ENCODE measurements at places on chromosomes 5 and 9. TPM values are rescaled to one million over a fixed set of nuclear protein-coding genes. Genes with fewer than 3 reads are reported as not detected.

The TMEM215 gene
- not detected for polyA plus RNA-seq

DNA sequence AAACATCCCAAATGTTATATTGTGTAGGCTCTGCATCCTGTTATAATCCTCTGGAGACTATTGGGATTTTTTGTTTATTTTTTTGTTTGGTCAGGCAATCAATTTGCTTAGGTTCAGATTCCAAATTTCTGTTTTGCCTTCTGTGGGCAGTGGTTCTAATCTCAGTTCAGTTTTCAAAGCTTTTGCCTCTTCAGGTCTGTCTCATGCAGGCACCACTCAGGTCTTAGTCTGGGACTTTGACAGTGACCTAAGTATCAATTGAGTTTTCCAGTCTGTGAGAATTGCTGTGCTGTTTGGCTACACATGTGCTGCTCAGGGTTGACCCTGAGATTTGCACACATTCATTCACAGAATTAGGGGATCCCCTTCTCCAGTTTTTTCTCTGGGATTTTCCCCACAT, 14.1 kb downstream of the SNX2 start:
- peaks cover 4% of the 10 kb centered on the region for H3K4me1 ChIP-seq
- H3K27ac ChIP-seq = no peak overlapping the region
- H3K4me3 ChIP-seq = no peak overlapping the region
- H3K36me3 ChIP-seq = peaks cover 16% of the 10 kb centered on the region
- no peaks in the 10 kb centered on the region for H3K27me3 ChIP-seq

DNA sequence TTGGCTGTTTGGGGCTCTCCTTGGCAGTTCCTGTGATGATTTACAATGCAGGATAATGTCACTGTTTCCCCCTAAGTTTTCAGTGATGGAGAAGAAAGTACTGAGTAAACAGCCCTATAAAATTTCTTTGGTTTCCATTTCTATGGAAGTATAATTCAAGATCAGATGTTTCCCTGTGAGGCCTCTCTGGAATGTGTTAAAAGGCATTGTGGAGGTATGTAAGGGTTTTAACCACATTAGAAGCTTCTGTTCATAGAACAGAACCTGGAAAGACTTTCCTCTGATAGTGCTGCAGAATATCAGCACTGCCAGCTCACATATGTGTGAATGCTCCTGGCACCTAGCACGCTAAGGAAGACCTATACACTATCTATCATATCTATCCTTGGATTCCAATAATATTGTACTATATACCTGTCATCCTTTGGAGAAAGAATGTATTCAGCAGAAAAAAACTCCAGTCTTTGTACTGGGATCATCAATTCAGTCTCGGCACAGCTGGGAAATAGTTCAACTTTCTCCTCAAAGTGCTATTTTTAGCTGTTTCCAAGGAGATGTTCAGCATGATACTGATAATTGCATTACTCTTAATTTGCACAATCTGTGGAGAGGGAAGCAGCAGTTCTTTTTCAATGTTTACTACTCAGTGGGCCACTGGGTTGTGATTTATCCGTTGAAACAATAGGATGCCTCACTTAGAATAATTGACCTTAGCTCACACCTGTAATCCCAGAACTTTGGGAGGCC, 21.9 kb downstream of the TTC1 start:
- no peak overlapping the region for H3K27ac ChIP-seq
- DNase-seq = no peak

DNA sequence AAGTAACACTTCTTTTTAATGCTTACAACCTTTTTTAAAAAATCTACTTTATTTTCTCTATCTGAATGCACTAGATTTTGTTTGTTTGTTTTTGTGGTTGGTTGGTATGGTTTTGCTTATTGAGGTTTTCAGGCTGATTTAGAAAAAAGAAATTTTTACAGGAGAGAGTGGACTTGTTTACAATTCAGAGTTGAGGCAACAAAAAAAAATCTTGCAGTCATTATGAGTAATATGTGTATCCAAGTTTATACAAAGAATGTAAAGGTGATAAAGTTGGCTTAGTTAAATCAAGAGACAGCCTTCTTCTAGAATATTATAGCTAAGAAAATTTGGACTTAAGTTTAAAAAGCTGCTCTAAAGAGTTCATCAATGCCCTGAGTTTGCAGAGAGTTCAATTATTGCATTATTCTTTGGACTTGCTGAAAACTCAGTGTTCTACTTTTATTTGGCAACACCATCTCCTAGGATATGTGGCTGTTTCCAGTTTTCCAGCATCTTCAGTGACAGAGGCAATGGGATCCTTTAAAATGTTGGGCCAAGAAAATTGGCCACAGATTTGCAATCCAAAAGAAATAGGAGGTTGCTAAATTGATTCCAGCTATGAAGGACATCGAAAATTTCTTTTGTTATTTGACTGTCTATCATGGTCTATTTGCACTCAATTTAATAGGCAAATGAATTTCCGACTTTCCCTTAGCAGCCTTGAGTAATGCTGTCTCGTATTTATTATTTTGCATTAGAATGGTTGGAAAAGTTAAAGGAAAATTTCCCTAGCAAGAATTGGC, 10.7 kb downstream of the STK32A start:
- H3K27ac ChIP-seq = no peak overlapping the region
- H3K4me1 ChIP-seq = no peaks in the 10 kb centered on the region
- H3K27me3 ChIP-seq = no peaks in the 10 kb centered on the region
- H3K36me3 ChIP-seq = no peaks in the 10 kb centered on the region

DNA sequence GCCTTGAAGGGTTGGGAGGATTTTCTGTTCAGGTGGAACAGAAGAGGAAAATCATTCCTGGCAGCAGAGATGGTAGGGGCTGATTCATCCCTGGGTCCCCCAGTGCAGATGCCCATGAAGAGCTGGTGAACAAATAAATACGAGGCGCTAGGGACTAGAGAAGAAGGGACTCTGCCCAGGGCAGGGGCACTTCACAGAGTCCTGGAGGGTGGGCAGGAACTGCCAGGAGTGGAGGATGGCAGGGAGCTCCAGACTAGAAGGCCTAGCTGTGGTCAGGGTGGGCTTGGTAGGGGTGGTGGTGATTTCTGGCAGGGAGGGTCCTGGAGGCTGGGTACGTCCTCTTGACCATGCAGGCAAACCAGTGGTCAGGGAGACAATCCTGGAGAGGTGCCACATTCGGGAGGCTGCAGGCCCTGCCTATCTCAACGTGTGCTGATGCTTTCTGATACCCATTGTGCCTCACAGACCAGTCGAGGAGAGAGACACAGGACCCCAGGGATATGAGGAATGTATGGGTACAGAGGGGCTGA, 69.9 kb downstream of the CRB2 start:
- DNase-seq = no peak
- no peak overlapping the region for H3K4me3 ChIP-seq
- H3K27me3 ChIP-seq = no peaks in the 10 kb centered on the region
- H3K27ac ChIP-seq = peak overlapping the region; percentile 29
- peaks cover 2% of the 10 kb centered on the region for H3K4me1 ChIP-seq

Measured in CD14-positive monocyte (primary cell).